ENCODE measurements at places on chromosomes 3 and 15.

DNA sequence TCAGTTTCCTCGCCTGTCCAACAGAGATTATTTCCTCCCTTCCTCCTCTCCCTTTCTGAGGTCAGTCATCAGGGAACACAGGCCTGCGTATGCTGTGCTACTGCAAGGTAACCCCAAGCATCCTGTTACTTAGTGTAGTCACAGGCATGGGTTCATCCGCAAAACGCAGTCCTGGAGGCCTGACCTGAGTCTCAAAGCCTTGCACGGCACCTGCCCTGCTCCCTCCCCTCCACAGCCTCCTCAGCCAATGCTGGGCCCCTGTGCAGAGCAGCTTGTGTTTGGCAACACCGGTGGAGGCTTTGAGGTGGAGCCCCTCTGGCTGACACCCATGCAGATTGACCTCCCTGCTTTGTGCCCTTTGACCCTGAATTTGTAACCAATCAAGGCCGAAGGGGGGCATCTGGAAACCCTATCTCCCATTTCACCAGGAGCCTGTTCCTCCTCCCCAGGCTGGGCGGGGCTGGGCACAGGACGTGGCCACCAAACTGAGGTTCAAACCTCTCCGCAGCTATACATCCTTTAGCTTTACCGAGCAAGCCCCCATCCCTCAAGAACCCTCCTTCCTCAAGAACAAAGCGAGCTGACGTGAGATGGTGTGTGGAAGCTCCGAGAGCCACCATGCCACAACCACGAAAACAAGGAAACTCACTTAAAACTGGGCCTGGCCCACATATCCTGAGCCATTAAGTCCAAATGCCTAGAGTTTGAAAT is 21.5 kb downstream of the TKT start:
- DNase-seq: no peak

GRCh38 chr15:84979651-84980050 is 2.0 kb upstream of the PDE8A start:
- no peak for DNase-seq

- DNase-seq: no peak
Observed at GRCh38 chr15:90018216-90018831, 17.2 kb downstream of the ZNF710 start.

GRCh38 chr3:112407888-112408702 is 75.1 kb downstream of the CD200 start:
- no peak for DNase-seq

GRCh38 chr15:56765251-56765650 is 31.9 kb upstream of the ZNF280D start:
- DNase-seq: peak; percentile 68

GRCh38 chr3:48656061-48656840 is 6.4 kb downstream of the CELSR3 start:
- no peak for DNase-seq

GRCh38 chr3:53941950-53942349 is 50.3 kb upstream of the SELENOK start:
- DNase-seq: no peak

DNA sequence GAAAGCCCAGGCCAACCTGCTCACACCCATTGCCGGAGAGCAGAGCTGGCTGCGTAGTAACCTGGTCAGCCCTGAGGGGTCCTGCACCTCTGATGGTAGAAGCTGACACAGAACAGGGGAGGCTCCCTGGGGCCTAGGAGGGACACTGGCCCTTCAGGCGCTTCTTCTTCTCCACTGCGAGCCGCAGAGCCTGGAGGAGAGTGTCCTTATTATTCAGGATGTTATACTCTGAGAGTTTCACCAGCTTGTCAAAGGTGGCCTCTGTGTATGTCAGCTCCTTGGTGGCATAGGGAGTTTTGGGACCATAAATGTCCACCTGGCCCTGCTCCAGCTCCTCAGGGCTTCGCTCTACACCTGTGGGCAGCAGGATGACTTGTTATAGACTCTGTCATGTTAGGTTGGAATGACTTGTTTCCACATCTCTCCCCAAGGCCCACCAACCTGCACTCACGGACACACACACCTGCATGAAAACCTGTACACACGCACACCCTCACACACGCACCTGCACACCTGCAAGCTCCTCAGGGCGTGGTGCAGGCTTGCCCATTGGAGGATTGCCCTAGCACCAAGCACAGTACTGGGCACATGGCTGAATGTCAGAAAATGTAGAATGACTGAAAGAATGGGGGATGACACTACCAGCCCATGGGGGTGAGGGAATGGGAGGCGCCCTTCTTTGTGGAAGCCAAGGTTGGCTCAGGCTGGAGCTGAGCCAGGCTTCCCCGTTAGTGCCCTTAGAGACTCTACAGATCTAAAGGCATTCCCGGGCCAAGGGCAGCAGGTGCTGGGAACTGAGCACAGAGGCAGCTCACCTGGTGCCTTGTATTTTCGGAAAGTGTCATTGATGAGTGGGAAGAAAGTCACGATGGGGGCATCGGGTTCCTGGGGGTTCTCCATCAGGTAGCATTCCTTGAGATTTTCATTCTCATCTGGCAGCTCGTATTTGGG is 11.5 kb upstream of the EHD4 start:
- DNase-seq: no peak

GRCh38 chr3:71778353-71778752 is 6.6 kb downstream of the PROK2 start:
- no peak for DNase-seq

Data from GM04503 (cell line).